Sciatic nerve (tissue), 2 donors: ENCODE measurements at places on chromosomes 3 and 15. TPM values are rescaled to one million over a fixed set of nuclear protein-coding genes. Genes with fewer than 3 reads are reported as not detected.
A peak's percentile ranks its signal among the peaks of the same experiment; 100 is the strongest.

GRCh38 chr3:16378415-16378814 is 113.4 kb downstream of the OXNAD1 start:
- DNase-seq, result no peak

The ATP1B3 gene
- total RNA-seq, result 126 TPM

DNA sequence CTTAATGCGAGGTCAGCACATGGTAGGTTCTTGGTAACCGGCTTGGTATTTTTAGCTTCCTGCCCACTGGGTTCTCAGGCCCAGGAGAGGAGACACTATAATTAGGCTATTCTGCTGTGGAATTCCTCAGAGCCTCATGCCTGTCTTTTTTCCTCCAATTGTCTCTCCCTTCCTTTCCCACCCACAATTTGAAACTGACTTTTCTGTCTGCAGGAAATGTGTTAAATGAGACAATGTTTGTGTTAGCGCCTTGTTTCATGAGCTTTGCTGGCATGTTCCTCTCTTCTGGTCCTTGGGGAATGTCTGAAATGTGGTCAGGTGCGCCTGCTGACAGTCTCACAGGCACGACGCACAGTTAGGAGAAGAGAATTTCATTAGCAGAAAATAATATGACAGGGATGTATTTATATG is 223.6 kb upstream of the CTNNB1 start:
- no peak for DNase-seq

GRCh38 chr15:77393471-77393840 is 26.4 kb downstream of the PEAK1 start:
- DNase-seq, result no peak

- no peak for DNase-seq
Observed at GRCh38 chr15:71066983-71067382, 48.3 kb upstream of the THSD4 start.

DNA sequence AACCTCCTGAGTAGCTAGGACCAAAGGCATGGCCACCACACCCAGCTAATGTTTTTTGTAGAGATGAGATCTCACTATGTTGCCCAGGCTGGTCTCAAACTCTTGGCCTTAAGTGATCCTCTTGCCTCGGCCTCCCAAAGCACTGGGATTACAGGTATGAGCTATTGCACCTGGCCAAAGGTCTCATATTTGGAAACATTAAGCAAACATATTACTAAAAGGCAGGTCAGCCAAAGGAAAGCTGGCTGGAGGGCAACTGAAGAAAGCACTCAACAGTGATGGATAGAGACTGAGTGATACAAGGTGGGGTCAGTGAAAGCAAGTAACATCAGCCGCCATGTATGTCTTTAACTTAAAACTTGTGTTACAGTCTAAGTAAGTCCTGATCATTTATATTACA is 57.5 kb downstream of the TBC1D2B start:
- DNase-seq, result no peak

- DNase-seq, result peak; percentile 60
Observed at GRCh38 chr3:11734-12133, 184.8 kb upstream of the CHL1 start.

- DNase-seq, result no peak
Observed at GRCh38 chr15:88399021-88399685, 68.0 kb downstream of the MRPL46 start.

DNA sequence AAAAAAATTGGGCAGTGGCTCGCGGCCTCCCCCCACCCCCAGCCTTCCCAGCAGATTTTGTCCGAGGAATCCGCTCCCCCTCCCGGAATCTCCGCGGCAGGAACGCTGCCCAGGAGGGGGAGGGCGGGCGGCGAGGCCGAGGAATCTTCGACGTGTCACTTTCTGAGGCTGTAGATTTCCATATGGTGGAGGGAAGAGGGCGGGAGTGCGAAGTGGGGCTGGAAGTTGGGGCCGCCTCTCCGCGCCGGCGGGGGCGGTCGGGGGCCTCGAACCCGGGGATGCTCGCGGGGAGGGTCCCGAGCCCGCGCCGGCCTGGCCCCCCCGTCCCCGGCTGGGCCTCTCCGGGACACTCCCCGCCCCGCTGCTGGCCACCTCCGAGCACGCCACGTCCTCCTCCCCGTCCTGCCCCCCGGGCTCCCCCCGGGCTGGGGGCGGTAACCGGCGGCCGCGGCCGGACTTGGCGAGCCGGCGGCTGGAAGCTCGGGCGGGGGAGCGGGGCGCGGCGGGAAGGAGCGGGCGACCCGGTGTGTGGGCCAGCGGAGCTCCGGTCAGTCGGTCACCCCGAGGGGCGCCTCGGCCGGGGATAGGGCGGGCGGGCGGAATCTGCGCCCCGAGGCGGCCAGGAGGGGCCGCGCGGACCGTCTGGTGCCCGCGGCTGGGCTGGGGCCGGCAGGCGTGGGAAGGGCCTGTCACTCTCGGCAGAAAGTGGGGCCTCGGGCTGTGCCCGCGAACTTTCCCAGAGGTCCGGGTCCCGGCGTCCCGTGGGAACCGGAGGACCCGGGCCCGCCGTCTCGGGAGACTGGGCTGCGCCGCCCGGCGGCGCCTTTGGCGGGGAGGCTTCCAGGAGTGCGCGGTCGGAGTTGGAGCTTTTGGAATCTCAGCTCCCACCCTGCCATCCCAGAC is 951 bp downstream of the FNDC3B start:
- DNase-seq, result peak; percentile 91

The CFAP91 gene
- 17.3 TPM for total RNA-seq

- peak; percentile 55 for DNase-seq
Observed at GRCh38 chr15:87477737-87478686, 778.5 kb downstream of the NTRK3 start.

DNA sequence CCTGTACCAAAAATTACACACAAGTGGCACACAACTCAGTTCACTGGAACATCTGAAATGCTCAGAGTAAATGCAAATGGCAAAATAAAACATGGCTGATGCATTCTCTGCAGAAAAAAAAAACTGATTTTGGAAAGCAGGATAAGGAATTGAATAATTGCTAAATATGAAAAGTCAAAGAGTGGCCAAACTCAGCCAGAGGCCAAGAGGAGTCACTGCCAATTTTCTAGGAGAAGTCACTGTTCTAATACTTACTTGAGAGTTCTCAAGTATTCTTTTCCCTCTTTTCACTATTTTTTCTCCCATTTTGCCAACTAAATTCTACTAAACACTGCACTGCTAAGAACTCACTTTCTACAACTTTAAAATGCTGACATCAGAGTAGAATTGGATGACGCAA is 1018.6 kb downstream of the TUSC7 start:
- DNase-seq, result no peak

DNA sequence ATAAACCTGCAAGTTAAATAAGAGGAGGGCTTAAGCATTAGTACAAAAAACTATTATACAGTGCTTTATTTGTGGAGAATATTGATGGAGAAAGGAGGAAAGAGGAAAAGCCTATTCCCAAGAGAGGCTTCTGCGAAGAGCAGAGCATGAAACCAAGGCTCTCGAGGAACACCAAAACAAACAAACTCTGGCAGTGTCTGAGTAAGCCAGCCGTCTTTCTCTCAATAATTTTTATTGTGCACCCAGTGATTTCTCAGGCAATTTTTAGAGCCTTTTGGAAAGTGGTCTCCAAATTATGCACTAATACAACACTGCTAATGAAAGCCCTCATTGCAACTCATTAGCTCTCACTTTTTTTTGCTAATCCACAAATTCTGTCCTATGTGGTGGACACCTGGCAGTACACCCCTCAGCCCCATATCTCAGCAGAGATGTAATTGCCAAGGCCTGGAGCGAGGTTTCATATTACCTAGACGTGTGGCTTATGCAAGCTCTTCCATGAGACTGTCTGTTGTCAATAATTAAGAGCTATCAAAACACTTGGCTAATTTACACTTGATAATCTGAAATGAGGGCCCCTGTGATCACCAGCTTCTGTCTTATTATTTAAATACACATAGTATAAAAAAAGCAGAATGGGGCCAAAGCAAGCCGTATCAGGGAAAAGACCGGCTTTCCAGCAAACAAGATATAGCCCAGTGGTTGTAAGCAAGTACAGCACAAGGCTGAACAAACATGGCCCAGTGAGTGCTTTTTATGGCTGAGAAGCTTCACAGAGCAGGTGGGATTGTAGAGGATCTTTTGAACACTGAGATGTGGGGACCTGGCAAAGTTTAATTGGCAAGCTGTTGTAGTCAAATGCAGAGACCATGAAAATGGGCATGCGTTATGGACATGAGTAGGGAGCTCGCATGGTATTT is 216.9 kb downstream of the ROBO2 start:
- no peak for DNase-seq

GRCh38 chr3:126527455-126528211 is 3.7 kb downstream of the CHST13 start:
- no peak for DNase-seq

The SGO1 gene
- 0.31 TPM for total RNA-seq
